ENCODE measurements at places on chromosomes 12 and 14. TPM values are rescaled to one million over a fixed set of nuclear protein-coding genes. Genes with fewer than 3 reads are reported as not detected.

The SLCO1C1 gene
- total RNA-seq = not detected

The MYF6 gene
- not detected for total RNA-seq

The ACSM4 gene
- not detected for total RNA-seq

The TSPAN9 gene
- total RNA-seq = 7.7 TPM

The TAS2R30 gene
- 0.74 TPM for total RNA-seq

The NANOG gene
- 0.62 TPM for total RNA-seq

The PTPRR gene
- not detected for total RNA-seq

The C3AR1 gene
- not detected for total RNA-seq

The GNG2 gene
- total RNA-seq = 0.23 TPM

The PSME1 gene
- 130 TPM for total RNA-seq

The ZC2HC1C gene
- total RNA-seq = 5.2 TPM

The MYO1H gene
- not detected for total RNA-seq

The TPPP2 gene
- not detected for total RNA-seq

The PLEK2 gene
- total RNA-seq = 9.1 TPM

The CABP1 gene
- not detected for total RNA-seq

DNA sequence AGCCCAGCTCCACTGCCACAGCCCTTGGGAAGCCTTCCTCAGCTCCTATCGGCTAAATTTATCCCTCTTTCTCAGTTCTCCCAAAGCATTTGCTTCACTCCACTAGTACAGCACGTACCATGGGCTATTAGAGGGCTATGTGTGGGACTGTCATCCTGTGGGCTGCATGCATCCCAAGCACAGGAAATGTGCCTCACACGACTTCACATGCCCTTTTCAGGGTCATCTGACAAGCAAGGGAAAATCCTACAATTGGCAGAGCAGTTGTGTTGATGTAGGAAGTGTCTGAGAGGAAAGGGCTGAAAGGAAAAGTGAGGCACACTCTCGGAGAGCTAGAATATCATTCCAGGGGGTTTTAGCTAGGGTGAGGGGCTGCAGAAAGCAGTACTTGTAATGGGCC lies 47.6 kb downstream of the NINJ2 start:
- no peak for DNase-seq

- DNase-seq = no peak
Observed at GRCh38 chr12:109131154-109132050, 15.0 kb downstream of the ACACB start.

DNA sequence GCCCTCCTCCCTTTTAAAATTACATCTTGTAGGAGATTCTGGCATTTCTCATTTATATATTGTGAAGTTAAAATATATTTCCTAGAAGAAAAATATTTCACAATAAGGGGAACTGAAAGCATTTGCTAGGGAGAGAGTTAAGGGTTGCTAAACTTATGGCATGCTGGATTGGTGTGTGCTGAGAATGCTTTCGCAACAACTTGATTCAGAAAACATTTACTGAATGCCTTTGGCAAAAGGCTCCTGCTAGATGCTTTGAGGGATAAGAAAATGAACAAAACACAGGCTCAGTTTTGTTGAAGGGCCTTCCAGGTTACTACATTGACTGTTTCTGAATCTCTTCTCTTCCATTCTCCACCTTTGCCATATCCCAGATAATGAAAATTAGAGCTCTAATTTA lies 67.5 kb downstream of the DIP2B start:
- DNase-seq = no peak

GRCh38 chr12:66813137-66813892 lies 134.4 kb upstream of the GRIP1 start:
- DNase-seq = no peak

- DNase-seq = no peak
Observed at GRCh38 chr12:130111965-130112496, 50.2 kb upstream of the FZD10 start.

DNA sequence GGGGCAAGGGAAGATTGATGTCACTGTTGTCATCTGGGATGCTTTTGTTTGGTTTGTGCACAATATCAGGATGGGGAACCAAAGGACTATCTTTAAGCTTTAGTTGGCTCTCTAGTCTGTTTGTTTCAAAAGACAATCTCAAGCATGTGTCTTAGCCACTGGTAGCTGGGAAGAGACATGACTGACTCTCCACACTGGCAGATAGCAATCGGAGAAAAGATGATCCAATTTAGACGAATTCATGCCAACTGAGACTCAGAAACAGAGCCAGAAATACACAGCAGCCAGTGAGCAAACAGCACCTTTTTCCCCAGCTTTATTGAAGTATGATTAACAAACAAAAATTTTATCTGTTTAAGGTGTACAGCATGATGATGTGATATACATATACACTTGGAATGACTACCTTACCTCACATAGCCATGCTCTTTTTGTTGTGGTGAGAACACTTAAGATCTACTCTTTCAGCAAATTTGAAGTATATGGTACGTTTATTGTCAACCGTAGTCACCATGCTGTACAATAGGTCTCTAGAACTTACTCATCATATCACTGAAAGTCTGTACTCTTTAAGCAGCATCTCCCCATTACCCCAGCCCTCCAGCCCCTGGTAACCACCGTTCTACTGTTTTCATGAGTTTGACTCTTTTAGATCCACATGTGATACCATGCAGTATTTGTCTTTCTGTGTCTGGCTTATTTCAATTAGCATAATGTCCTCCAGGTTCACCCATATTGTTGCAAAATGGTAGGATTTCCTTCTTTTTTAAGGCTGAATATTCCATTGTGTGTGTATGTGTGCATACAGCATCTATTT lies 50.6 kb downstream of the DUSP16 start:
- DNase-seq = no peak

DNA sequence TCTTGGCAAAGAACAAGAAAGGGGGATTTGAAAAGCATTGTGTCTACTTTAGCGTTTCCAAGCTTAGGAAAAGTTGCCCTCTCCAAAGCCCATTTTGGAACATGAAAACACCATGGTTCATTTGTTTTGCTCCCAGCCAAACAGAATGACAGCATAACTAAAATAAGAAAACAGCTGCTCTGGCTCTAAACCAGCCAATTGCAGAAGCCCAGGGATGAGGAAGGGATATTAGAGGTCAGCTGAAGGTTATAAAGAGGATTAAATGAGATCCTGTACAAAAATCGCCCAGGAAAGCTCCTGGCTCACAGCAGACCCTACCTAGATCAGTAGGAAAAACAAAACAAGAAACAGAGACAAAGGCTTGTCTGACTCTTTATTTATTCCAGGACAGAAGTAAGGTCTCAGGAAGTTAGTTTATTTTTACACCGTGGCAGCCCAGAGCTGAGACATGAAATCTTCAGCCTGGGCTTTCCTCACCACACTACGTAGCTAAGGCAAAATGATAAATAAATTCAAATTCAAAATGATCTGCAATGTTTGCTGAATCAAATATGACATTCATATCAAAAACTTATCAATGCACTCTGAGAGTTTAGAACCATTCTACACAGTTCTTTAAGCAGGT lies 25.9 kb downstream of the SPX start:
- no peak for DNase-seq

DNA sequence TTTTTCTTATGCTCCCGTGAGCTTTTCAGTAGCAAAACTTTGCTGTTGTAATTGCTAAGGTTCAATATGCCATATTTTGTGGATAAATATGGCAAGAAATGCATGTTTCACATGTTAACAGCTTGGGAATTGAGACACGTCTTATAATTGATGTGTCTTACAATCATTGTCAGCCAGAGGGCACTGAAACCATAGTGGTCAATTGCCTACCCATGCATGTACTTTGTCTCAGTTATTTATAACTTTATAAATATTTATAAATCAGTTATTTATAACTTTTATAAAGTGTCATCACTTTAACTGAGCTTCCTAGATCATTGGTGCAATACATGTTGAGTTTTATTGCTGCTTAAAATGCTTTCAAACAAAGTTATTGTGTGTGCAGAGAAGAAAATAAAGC lies 82.0 kb downstream of the CATSPERB start:
- DNase-seq = no peak

DNA sequence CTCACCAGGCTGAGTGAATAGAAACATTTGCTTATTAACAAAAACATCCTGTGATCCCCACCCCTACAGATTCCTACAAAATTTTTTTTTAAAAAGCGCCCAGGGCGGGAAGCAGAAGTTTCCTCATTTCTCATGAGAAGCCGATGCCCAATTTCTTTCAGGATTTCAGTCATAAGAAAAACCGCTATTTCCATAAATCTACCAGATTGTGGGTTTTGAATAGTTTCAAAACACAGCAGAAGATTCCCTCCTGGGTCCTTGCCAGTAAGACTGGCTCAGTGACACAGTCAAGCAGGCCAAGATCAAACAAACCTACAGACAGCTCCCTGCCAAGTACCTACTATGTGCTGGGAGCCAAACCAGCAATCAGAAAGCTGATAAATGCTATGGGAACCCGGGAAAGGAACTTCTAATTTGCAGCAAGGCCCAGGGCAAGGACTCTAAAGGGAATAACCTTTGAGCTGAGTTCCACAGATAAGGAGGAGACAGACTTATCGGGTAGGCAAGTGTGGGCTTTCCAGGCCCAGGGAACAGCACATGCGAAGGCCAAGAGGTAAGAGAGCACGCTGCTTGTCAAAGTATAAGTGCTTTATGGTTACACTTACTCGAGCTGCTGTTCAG lies 68.7 kb downstream of the CCDC88C start:
- no peak for DNase-seq

DNA sequence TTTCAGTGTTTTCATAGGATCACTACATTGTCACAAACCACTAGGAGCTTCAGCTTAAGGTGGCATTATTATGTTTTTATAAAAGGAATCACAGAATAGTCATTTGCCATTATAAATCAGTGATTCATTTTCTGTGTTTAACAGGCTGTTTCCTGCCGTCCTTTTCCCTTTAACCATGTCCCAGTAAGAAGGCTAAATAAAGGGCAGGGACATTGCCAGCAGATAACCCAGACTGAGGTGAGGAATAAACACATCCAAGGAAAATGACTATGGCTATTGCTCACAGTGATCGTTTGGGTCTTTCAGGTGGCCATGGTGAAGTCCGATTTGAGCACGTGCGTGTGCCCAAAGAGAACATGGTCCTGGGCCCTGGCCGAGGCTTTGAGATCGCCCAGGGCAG lies 17.9 kb upstream of the ALDH2 start:
- DNase-seq = no peak

GRCh38 chr12:97994746-97995484 lies 520.5 kb upstream of the TMPO start:
- no peak for DNase-seq

DNA sequence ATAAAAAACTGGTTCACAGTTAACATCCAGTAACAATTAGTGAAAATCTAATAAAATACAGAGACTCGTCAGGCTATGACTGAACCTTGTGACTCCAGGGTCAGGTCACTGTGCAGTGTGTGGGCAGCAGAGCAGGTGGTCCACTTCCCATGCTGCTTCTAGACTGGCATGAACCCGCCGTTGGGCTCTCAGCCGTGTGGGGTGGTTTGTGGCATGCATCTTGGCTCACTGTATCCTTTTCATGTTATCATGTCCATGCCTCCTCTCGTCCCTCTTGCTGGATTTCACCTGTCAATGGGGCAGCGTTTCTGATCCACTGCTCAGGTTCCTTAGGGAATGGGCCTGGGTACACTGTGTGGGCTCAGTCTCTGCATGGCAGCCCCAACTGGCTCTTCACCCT lies 57.3 kb downstream of the EP400 start:
- no peak for DNase-seq

- no peak for DNase-seq
Observed at GRCh38 chr14:106309423-106309822, 783.0 kb downstream of the TMEM121 start.

DNA sequence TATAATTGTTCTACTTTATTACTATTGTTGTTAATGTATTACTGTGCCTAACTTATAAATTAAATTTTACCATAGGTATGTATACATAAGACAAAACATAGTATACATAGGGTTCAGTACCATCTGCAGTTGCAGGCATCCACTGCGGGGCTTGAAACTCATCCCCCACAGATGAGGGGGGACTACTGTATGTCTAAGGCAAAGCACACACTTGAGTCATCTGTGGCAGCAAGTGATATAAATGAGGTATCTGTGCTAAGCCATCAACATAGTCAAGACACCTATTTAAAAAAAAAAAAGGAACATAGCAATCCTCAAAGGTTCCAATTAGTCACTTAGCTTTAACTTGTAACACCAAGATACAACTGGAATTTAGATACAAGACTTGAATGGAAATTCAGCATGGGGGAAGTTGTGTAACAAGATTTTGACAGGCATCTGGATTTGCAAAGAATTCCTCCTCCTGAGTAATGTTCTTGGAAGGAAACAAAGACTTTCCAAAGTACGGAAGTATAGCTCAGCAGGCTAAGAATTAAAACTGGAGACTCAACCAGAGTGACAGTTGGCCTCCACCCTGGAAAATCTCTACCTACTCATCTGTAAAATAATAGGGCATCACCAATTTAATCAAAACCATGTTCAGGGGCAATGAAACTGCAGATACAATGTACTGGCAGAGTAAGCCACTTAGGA lies 14.9 kb downstream of the DCAF5 start:
- no peak for DNase-seq

DNA sequence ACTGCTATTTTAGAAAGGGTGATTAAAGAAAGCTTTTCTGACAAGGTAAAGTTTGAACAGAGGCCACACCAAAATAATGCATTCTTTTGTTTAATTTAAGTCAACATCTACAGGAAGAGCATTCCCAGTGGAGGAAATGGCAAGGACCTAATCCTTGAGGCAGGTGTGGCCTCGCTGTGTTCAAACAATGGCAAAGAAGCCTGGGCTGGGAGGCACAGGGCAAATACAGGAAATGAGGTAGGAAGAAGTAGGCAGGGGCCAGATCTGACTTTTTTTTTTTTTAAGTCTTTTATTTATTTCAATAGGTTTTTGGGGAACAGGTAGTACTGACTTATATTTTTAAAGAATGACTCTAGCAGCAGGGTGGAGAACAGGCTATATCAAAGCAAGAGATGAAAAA lies 53.5 kb downstream of the ARMH4 start:
- DNase-seq = no peak
